ENCODE measurements at places on chromosomes 11 and 22.

GRCh38 chr11:32420937-32421901 lies 14.1 kb downstream of the WT1 start:
- no peak for DNase-seq

DNA sequence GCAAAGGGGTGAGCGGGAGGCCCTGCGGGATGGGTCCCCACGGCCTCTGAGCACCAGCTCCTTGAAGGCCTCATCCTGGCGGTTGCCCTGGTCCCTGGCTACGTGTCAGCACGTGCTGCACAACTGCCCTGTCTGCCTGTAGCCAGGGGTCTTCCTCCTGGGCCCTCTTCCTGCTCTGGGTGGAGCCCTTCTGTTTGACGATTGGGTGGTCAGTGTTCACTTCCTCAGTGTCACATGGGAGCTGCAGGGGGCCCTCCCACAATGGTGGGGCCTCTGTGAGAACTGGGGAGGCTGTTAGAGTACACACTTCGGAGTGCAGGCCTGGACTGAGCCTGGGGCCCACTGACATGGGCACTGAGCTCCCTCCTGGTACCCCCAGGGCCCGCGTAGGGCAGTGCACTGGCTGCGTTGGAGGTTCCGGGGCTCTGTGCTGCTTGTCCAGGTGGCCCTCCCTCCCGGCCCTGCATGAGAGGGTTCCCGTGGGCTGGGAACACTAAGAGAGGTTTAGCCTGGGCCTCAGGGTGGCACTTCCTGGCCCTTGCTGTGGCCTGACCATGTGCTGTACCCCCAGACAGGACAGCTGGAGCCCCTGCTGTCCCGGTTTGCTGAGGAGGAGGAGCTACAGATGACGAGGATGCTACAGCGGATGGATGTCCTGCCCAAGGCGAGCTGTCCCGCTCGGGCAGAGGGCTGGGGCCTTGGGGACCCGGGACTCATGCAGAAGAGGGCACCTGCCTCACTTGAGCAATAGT lies 13.8 kb downstream of the DGCR6L start:
- DNase-seq: no peak

DNA sequence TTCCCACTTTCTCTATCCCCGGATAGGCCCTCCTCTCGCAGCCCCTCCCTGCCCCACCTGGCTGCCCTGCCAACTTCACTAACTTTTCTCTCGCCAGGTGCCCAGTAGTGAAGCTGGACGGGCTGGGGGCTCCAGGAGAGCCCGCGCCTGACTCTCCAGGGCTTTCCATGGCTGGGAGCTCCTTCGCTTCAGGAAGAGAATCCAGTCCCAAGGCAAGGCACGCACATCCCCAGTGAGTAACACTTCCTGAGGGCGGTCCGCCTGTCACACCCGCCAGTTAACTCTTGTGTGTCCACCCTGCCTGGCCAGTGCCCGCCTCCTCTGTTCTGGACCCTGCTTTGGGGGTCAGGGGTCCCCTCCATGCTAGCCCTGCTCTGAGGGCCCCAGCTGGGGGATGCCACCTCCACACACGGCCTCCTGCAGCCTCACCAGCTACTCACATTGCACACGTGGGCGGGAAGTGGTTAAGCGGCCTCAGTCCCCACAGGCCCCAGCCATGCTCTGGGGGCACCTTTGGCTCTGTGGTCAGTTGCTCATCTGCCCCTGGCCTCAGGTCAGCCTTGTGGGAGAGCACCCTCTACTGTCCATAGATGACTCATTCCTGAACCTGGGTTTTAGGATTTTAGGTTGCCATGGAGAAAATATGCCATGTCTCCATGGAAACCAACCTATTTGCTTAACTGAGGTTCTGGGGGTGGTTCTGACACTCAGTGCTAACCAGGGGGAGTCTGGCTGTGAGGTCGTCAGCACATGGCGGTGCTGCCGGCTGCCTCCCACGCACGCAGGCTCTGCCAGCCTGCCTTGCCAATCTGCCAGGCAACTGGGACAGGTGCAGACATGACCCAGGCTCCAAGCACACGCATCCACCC lies at the start of gene RIN1:
Gene RIN1 (minus strand): TSS at position 201 of the 869 bp plus-strand sequence. CDS start 32 bp downstream, at position 169.
- DNase-seq: no peak

GRCh38 chr22:31637891-31638618 lies 24.0 kb downstream of the PISD start:
- no peak for DNase-seq

DNA sequence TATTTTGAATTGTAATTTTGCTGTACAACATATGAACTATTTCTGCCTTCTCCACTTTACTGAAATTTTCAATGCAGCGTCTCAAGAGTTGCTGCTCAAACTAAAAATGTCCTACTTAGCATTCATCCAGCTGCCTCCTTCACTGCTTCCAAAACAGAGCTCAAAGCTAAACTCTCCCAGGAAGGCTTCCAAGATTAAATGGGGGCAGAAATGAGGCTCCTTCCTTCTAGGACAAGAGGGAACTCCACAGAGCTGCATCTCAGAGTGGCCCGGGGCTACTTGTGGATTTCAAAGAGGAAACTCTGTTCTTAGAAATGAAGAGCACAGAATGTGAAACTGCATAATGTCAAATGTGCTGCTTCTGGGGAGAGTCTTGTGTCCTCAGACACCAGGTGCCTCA lies 295.9 kb upstream of the NCAM1 start:
- no peak for DNase-seq

DNA sequence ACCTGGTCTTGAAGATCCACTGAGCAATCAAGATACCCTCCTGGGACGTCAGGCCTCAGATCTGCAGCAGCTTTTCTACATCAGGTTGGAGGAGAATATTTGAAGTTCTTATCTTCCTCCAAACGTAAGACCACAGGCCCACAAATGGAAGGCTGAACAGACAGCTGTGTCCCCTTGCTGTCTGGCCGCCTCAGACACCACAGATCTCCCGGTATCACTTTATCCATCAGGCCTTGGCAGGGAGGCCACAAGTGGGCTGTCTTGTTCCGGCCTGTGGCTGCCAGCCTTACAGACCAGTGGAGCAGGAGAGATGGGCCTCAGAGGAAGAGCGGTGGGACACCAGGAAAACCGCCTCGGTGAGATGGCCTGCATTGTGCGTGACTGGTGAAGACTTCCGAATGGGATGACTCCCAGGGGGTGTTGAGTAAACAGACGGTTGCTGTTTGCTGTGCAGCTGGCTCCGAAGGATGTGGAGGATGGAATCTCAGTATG lies 15.9 kb downstream of the UBASH3B start:
- no peak for DNase-seq

DNA sequence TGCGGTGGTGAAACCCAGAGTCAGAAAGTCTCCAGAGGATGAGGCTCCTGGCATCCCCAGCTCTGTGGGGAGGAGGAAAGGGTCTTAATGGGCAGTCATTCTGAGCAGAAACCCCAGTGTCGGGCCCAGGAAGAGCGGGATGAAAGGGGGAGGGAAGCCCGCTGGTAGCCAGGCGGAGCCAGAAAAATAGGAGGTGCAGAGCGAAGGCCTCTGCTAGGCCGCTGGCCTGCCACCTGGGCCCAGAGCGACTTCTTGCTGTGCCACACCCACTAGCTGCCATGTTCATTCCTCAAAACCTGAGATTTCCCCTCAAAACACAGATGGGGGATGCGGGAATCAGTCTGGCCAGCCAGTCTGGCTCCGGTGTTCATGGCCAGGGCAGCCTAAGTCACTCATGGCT lies 650 bp upstream of the POU2AF3 start:
- DNase-seq: no peak

- no peak for DNase-seq
These were observed 86.3 kb upstream of the NNMT start for GRCh38 chr11:114209904-114210303.
